NCI-H1092 treated with DMSO at 0.1 percent for 48 hours (cell line): ENCODE measurements at places on chromosomes 6 and 20.

- no peak for DNase-seq
Measured at GRCh38 chr20:63102721-63103375, 96.1 kb upstream of the BHLHE23 start.

- DNase-seq: no peak
Measured at GRCh38 chr6:109743739-109744138, 52.6 kb downstream of the FIG4 start.

- DNase-seq: no peak
Measured at GRCh38 chr6:131226459-131227157, 91.3 kb downstream of the AKAP7 start.

- DNase-seq: no peak
Measured at GRCh38 chr6:161027385-161027784, 35.8 kb downstream of the MAP3K4 start.

DNA sequence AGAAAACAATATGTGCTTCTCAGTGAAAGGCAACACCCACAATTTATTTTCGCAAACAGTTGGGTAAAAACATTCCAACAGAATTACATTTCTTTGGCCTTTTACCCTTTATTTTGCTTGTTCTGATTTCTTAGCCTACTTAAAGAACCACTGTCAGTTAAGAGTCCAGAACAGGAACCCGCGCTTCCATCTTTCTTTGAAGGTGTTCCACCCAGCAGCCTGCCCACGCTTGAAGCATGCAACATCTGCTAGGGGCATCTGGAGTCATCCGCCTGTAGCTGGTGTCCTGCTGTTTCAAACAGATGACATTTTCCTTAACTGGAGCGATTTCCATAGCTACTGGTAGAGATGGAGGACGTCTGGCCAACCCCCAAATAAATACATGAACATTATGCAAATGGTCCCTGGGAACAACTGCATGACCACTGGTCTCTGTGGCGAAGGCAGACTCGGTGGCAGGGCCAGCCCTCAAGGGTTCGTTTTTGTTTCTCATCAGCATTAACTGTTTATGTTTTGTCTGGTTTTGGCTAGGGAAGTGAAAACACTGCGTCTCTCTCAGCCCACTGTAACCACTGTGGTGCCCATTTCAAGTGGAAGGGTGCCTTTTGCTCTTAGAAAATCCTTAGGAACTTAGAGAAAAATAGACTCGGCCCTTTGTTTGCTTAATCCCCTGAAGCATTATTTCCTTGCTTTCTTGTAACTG is 51.6 kb downstream of the LAMA4 start:
- no peak for DNase-seq

- DNase-seq: no peak
Measured at GRCh38 chr6:130252527-130253237, 29.9 kb upstream of the SAMD3 start.

DNA sequence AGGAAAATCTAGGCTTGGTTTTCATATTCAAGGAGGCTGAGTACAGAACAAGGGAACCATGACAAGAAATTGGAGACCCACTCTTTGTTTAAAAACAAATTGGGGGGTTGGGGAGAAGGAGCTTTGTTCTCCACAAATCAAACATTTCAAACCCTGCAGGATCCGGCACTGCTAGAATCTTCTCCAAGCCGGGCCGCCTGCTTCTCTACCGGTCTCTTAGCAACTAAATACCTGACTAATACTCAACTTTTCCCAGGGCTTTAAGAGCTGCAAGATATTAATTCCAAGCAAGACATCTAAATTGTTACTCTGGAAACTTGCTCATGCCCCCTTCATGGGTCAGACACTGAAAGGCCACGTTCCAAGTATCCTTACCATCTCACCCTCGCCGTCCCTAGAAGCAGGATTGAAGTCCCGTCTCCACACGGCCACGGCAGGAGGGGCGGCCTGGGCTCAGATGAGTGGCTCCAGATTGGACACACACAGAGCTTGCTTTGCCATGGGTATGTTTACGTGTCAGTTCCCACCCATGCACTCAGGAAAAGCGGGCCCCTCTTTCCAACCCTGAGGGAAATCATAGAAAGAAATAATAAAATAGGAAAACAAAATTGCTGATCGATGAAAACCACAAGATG is 126.4 kb upstream of the CDH4 start:
- no peak for DNase-seq

DNA sequence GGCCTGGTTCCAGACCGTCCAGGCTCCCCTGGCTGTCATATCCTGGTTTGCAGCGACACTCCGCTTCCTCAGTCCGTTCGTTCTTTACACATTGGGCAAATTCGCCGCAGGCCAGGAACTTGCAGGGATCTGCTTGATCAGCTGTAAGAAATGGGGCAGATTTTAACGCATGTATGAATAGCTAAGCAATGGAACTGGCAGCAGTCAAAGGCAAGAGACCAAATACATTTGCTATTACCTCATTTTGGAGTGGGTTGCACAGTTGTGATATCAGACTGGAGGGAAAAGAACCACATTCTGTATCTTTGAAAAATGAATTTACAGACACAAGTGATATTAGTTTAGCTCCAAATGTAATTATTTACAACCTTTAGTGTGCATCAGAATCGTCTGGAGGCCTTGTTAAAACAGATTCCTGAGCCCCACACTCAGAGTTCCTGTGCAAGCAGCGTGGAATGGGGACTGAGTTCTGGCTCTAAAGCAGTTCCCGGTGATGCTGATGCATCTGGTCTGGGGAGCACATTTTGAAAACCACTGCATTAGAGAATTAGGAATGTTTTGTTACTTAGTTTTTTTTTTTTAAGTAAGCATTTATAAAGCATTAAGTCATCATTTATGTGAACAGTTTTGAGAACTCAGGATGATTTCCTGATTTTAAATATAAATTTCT is 141.3 kb downstream of the IMPG1 start:
- DNase-seq: no peak

DNA sequence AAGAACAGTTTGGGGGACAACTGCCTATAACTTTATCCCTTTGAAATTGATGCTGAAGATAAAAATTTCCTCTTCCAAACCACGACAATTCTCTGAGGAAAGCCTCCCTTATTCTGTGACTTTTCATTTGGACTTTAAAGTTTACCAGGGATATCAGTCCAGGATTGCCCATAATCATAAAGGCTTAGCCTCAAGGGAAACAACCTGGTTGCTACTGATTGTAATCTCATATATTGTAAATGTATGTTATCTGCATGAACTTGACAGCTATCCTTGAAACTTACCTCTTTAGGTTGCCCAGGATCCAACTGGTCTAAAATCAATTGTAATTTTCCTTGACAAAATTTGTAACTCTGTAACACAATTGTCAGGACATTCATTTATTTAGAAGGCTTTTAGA is 23.8 kb downstream of the TBC1D32 start:
- DNase-seq: no peak

DNA sequence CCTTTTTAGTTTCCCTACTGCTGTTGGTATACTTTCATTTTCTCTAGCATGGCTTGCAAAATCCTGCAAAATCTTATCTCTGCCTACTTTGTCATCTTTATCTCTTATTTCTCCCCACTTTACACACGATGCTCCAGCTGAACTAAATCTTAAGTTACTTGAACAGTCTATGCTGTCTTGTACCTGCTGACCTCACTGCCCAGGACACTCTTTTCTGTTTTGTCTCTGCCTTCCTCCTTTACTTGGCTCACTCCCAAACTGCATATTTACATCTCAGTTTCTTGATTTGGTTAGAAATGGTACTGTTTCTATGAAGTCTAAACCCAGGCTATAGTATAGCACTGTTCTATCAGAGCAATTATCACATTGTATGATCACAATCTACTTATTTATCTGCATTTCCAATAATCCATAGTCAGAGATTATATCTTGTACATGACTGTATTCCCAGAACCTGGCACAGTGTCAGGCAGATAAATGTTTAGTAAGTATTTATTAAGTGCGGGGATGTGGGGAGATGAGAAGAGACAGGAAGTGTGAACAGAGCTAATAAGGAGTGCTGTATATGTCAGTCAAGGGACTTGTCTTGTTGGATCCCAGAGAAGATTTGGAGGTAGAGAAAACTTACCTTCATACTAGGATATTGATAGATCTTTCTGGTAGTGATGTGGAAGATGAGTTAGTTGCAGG is 57.6 kb downstream of the ADGRG6 start:
- DNase-seq: no peak

DNA sequence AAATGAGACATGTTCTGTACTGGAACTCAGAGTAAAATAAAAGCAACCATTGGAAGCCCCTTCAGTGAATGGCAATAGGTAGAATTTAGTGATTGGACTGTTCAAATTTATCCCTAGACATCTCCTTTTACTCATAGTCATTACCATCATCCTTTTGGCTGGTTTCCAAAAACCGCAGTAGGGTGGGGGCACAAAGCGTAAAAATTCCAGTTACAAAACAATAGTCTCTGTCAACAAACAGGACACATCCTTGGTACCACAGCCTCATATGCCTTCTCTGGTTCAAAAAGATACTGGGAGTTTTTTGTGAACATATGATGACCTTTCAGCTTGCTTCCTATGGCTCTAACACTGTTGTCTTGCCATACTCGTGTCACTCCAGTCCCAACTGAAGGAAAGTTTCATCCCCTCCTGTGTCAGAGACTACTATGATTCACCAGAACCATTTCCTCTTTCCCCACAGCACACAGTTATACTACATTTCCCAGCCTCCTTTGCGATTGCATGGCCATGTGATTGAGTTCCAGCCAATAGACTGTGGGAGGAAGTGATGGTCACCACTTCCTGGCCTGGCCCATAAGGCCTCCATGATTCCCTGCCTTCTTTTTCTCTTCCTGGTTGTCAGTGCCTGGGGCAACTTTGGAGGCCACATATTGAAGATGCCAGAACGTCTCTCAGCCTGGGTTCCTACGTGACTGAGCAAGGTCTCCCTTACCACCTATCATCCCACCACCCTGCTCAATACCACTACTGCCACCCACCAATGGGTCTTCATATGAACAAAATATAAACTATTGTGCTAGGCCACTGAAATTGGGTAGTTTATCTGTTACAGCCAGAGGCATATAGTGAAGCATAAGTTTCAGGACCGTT is 162.4 kb downstream of the ID4 start:
- DNase-seq: no peak

DNA sequence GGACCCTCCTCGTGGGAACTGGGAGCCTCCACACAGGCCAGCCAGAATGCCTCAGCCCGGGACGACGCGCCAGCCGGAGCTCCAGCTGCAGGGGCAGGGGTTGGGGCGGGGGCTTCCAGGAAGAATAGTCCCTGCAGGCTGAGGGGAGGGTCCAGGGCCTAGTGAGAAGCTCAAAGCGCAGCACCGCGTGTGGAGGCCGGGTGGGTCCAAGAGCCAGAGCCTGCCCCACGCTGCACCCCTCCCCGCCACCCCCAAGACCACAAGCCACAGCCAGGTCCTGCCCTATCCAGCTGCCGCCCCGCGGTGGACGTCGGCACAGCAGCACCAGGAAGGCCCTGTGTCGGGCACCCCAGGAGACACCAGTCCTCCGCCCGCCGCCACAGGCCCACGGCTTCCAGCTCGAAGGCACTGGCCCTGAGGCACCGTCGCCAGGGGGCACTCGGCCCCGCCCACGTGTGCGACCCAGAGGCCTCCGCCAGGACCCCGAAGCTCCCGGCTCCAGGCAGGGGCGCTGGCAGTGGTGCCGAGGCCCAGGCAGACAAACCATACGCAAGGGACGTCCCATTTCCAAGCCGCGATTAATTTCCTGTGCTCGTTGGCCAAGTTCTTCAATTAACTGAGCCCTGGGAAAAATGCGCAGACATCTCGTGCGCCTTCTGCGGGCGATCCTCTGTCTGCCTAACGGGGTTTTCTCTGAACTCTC is 19.5 kb downstream of the KCNQ2 start:
- DNase-seq: no peak

DNA sequence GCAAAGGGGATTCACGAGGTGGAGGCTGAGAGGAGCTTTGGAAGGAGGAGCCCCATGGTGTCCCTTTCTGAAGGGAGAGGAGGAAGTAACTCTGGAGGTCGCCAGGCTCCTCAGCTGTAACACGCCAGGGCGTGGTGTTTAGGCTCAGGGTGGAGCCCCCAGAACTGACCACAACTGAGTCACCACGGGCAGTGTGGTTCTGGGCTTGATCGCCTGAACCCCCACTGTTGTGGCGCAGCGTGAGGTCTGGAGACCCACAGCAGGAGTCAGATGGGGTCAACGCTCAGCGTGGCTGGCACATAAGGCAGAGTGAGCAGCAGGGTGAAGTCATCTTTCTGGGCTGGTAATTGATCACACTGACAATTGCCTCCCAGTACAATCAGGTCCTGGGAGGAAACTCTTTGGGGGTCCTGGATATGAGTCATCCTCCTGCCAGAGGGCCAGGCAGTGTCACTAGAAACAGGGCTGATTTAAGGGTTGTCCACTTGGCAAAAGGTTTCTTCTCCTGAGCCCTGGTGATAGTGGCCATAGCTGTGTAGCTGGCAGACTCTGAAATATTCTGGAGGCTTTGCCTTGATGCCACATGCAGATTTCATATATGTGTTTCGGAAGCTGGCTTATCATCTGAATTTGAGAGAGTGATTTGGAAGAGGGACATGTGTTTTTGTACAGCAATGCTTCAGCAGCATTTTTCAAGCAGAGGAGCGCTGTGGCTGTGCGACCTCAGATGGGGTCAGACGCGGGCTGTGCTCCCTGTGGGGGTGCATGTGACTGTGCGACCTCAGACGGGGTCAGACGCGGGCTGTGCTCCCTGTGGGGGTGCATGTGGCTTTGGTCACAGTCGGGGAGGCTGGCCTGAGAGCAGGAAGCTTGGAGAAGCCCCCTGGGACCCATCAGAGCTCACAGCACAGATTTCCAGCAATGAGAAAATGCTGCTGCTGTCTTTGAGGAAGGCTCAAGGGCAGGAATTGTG is 50.0 kb downstream of the SYNJ2 start:
- no peak for DNase-seq

DNA sequence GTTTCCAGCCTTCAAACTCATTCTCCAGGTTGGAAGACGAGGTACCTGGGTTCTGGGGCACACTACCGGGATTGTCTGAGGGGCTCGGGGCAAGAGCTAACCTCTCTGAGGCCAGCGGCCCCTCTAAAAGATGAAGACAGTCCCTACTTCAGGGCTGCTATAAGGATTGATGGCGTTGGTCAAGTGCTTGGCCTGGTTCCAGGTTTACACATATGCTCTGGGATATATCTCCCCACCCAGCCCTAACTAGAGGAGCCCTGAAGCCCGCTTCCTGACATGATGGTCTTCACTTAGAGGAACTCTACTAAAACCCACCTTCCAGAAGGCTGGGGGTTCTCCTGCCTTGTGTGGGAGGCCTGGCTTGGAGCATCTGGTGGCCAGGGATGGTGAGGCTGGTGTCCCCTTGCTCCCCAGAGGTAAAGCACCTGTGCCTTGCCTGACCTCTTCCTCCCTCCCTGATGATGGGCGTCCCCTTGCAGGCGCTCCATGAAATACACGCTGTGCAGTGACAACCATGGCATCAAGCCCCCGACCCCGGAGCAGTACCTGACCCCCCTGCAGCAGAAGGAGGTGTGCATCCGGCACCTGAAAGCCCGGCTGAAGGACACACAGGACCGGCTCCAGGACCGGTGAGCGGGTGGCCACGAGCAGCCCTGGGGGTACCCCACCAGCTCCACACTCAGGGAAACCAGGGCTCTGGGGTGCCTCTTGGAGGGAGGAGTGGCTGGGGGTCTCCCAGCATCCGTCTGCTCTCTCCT is 28.7 kb downstream of the SDCBP2 start:
- no peak for DNase-seq

- no peak for DNase-seq
Measured at GRCh38 chr6:6987749-6988148, 120.0 kb upstream of the RREB1 start.

- DNase-seq: no peak
Measured at GRCh38 chr6:96509281-96509680, 12.3 kb upstream of the UFL1 start.
